ENCODE measurements at places on chromosomes 11 and 22.

- DNase-seq: no peak
Observed at GRCh38 chr11:66247295-66247694, 21.1 kb upstream of the RAB1B start.

DNA sequence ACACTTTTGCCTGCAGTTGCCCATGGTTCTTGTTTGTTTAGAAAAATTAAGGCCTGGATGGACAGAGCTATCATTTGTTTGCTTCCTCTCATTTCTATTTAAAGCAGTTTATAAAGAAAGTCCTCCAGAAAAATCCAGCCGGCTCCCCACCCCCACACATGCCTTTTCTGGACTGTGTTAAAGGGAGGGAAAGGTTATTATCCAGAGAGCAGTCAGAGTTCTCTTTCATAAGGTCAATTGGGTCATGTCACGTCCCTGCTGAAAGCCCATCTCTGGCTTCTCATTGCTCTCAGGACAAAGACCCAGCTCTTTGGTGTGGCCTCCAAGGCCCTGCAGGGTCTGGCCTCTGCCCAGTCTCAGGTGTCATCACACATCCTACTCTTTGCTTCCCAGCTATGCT is 9.8 kb upstream of the GRK3 start:
- no peak for DNase-seq

DNA sequence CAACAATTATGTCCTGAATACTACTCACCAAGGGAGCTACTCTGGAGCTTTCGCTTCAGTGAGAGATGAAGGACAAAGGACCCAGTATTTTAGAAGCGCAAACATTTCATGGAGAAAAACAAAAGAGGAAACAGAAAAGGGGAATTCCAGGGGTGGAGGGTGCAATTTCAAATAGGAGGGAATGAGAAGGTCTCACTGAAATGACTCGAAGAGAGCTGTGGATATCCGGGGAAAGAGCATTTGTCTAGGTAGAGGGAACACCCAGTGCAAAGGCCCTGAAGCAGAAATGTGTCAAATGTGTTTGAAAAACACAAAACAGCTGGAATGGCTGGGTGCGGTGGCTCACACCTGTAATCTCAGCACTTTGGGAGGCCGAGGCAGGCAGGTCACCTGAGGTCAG is 2.4 kb downstream of the RPS19BP1 start:
- no peak for DNase-seq

DNA sequence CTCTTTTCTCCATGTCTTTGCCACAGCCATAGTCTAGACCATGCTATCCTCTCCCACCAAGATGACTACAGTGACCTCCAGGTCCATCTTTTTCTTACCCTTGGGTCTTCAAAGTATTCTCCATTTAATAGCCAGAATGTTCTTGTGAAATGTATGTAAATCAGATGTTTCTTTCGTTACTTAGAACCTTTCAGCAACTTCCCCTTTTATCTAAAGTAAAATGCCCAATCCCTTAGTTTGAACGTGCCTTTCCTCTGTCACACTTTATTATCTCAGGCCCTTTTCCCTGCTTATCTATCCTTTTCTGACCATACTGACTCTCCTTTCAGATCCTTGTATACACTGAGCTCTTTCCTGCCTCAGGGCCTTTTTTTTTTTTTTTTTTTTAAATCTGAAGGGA is 17.9 kb downstream of the RBM4B start:
- DNase-seq: no peak

GRCh38 chr11:29005401-29005980 is 897.3 kb downstream of the METTL15 start:
- no peak for DNase-seq

DNA sequence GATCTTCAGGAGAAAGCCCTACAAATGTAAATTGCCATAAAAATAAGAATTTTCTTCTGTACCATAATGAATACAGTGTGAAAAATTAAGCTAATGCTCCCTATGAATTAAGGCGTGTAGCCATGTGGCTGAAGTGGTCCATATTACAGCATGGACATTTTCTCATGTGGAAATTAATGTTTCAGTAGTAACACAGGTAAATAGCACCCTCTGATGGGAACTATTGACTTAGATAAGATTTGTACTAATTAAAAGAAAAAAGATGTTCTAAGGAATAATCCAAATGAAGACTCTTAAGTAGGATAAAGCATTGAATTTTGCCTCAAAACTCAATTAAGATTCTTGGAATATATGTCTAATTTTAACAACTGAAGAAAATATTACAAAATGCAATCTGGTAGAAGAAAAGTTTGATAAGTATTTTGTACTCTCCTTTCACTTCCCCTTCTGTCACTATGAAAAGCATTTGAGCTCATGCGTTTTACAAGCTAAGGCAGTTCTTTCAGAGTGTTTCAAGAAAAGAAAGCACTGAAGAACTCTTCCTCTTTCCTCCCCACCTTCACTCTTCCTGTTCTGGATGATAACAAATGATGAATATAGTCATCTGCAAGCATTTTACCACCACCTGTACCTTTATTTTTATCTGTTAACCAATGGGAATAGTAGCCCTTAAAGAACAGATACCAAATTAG is 9.9 kb upstream of the OR8D2 start:
- no peak for DNase-seq

GRCh38 chr11:109590782-109591181 is 168.8 kb downstream of the C11orf87 start:
- DNase-seq: no peak

DNA sequence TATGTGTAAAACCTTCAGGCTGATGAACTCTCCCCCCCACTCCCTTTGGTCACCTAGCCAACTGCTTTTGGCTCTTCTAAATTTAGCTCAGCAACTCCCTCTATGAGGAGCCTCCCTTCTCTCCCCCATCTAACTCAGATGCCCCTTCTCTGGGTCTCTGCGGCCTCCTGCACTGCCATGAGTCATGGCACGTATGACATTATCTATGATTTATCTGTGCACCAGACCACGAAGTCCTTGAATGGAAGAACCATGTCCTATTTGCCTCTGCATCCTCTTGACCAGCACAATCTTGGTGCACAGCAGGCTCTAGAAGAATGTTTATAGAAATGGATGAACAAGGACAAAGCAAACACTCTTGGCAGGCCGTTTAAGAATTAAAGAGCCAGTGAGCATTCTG is 46.0 kb downstream of the RPL27A start:
- no peak for DNase-seq

DNA sequence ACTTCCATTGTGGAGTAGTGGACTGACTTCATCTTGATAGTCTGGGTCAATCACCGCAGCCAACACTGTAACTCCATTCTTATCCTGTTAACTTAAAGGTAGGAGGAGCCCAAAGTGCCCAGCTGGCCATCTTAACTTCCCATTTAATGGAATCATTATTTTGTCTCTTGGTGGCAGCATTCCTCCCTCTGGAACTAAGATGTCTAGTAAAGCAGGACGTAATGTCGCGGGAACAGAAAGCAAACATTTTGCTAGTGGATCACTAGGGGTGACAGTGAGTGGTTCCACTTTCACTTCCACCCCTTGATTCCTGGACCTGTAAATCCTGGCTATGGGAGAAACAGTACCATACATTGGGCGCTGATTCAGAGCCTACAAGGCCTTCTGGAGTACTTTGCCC is 71.4 kb downstream of the GAB4 start:
- no peak for DNase-seq

DNA sequence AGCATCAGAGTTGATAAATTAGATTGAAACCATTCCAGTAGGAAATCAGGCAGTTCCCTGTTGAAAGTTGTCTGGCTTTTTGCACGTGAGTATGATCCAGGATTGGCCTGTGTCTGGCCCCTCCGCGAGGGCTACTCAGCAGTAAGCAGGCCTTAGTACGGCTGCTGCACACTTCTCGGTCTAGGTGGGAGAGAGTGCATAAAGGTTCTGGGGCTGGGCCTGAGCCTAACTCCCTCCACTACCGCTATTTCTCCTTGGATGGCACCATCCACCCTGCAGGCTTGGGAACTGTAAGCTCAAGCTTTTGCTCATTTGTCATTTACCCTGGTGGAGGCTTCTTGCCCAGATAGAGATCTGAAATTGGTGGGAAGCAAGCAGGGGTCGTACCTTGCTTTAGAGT is 22.0 kb downstream of the TUB start:
- no peak for DNase-seq
